ENCODE measurements at places on chromosomes 5 and 9. TPM values are rescaled to one million over a fixed set of nuclear protein-coding genes. Genes with fewer than 3 reads are reported as not detected.
A peak's percentile ranks its signal among the peaks of the same experiment; 100 is the strongest.

The IFNA13 gene
- total RNA-seq, result not detected

The DPYSL3 gene
- 0.07 TPM for total RNA-seq

The CSF1R gene
- total RNA-seq, result 1.4 TPM

The CDH6 gene
- total RNA-seq, result not detected

The SGCD gene
- not detected for total RNA-seq

The ENTREP1 gene
- total RNA-seq, result not detected

The AGPAT2 gene
- total RNA-seq, result 6.1 TPM

- H3K27ac ChIP-seq, result no peak overlapping the region
- peaks cover 28% of the 10 kb centered on the region for H3K4me1 ChIP-seq
- no peaks in the 10 kb centered on the region for H3K27me3 ChIP-seq
Measured at GRCh38 chr5:99004960-99005359, 76.2 kb upstream of the CHD1 start.

GRCh38 chr5:179869101-179869500 lies 10.5 kb upstream of the MRNIP start:
- no peaks in the 10 kb centered on the region for H3K36me3 ChIP-seq
- no peaks in the 10 kb centered on the region for H3K4me1 ChIP-seq
- no peaks in the 10 kb centered on the region for H3K27me3 ChIP-seq
- DNase-seq, result no peak
- no peak overlapping the region for H3K4me3 ChIP-seq

DNA sequence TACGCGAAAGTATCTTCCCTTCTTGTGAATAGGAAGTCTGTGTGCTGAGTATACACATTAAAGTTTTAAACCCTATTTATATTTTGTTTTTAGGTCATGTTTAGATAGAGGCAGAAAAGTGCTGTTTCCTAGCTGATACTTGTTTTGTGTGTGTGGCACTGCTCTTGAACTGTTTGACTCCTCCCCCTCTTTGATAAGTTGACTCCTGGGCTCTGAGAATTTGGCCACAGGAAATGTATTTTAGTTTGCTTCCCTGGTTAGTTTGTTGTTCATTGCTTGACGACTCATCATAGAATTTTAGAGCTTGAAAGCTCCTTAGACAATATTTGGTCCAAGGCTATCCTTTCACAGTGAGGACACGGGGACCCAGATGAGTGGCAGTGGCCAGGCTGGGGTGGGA lies 2.0 kb upstream of the CDC14B start:
- no peaks in the 10 kb centered on the region for H3K4me1 ChIP-seq
- H3K27me3 ChIP-seq, result peaks cover 30% of the 10 kb centered on the region
- H3K27ac ChIP-seq, result no peak overlapping the region
- no peaks in the 10 kb centered on the region for H3K36me3 ChIP-seq
- no peak for DNase-seq
- no peak overlapping the region for H3K4me3 ChIP-seq

- H3K27me3 ChIP-seq, result no peaks in the 10 kb centered on the region
- no peak overlapping the region for H3K27ac ChIP-seq
- H3K4me3 ChIP-seq, result no peak overlapping the region
- no peaks in the 10 kb centered on the region for H3K4me1 ChIP-seq
- DNase-seq, result no peak
- no peaks in the 10 kb centered on the region for H3K36me3 ChIP-seq
Measured at GRCh38 chr5:57889558-57889957, 406.9 kb upstream of the ACTBL2 start.

GRCh38 chr5:179620293-179620692 lies 3.2 kb downstream of the HNRNPH1 start:
- H3K27me3 ChIP-seq, result no peaks in the 10 kb centered on the region
- H3K4me1 ChIP-seq, result peaks cover 73% of the 10 kb centered on the region
- H3K4me3 ChIP-seq, result peak overlapping the region; percentile 97
- H3K36me3 ChIP-seq, result peaks cover 73% of the 10 kb centered on the region

DNA sequence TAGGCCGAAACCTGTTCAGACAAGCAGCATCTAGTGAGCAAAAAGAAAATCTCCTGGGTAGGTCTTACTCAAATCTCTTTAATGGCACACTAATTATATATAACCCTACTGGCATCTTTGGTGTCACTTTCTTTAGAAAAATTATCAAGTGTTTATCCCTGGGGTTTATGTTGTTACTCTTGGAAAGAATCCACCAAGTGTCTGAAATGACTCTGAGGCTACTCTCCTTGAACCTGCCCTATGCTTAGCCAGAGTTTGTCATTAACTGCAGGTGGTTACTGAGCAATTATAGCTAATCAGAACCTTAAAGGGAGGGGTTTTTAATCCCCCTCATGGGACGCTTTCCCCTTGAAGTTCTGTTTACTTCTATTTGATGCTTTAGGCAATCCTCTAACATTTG lies 381.9 kb downstream of the PLK2 start:
- DNase-seq, result no peak
- no peak overlapping the region for H3K27ac ChIP-seq
- no peaks in the 10 kb centered on the region for H3K27me3 ChIP-seq
- no peak overlapping the region for H3K4me3 ChIP-seq

- no peak overlapping the region for H3K27ac ChIP-seq
- no peaks in the 10 kb centered on the region for H3K27me3 ChIP-seq
- no peak overlapping the region for H3K4me3 ChIP-seq
- no peak for DNase-seq
- H3K4me1 ChIP-seq, result no peaks in the 10 kb centered on the region
- peaks cover 8% of the 10 kb centered on the region for H3K36me3 ChIP-seq
Measured at GRCh38 chr5:32323741-32324140, 11.0 kb upstream of the MTMR12 start.

DNA sequence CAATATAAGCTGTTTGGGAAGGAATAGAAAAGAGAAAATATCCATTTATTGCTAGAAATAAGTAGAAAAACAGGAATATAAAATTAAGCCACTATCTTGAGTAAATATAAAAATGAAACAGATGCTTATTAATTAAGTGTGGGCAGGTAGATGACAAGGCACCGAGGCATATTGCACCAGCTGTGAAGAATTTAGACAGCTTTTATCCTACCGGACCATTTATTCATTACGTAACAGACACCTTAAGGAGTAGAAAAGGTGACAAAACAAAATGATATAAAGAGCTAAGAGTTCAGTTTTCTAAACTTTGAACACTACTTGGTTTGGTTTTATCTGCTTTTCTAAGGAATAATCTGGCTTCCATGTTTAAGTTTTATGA lies 404.1 kb downstream of the PTPRD start:
- no peak for DNase-seq
- no peak overlapping the region for H3K27ac ChIP-seq
- H3K27me3 ChIP-seq, result no peaks in the 10 kb centered on the region
- no peak overlapping the region for H3K4me3 ChIP-seq
- no peaks in the 10 kb centered on the region for H3K4me1 ChIP-seq

GRCh38 chr9:112624711-112625707 lies 92.9 kb downstream of the INIP start:
- no peak overlapping the region for H3K27ac ChIP-seq
- H3K4me1 ChIP-seq, result no peaks in the 10 kb centered on the region
- H3K4me3 ChIP-seq, result no peak overlapping the region
- DNase-seq, result no peak

DNA sequence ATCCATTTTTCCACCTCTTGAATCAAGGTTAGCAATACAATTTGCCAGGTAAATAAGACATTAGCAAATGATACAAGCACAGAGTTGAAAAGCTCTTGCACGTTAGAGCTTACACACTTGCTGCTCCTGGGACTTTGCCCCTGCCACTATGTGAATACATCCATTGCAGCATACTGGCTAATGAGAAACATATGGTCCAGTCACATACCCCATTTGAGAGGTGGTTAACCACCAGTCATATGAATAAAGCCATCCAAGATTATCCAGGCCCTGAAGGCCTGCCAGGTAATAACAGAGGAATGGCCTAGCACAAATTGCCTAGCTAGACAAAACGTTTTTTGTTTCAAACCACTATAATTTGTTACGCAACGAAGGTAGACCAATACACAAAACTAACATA lies 45.8 kb upstream of the FTMT start:
- peaks cover 3% of the 10 kb centered on the region for H3K36me3 ChIP-seq
- H3K27me3 ChIP-seq, result no peaks in the 10 kb centered on the region
- no peak for DNase-seq

DNA sequence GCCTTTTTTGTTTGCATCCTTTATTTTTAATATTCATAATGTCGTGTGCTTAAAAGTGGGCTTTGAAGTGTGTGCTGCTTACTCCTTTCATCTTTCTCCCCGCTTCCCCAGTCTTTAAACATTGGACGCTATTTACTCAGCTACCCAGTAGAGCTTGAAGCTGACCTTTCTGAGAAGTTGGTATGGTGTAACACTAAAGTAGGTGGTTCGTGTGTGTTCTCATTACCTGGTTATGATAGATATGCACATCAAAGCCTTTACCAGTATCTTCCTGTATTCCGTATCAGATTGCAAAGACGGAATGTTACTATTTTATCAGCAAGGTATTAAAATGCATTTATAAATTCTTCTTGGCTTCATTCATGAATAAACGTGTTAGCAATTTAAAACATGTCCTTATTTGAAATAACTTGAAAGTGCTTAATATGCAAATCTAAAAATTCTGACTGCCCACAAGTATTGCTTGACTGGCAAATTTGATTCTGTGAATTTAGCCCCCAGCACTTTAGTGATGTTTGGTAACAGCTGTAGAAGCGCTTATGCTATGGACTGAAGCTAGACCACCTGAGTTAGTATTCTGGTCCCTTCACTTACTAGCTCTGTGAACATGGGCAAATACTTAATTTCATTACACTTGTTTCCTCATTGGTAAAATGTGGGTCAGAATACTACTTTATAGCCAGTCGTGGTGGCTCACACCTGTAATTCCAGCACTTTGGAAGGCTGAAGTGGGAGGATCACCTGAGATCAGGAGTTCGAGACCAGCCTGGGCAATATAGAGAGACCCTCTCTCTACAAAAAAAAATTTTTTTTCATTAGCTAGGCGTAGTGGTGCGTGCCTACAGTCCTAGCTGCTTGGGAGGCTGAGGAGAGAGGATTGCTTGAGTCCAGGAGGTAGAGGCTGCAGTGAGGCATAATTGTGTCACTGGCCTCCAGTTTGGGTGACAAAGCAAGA lies 1.7 kb downstream of the RRAGA start:
- DNase-seq, result no peak
- H3K4me1 ChIP-seq, result peaks cover 27% of the 10 kb centered on the region
- peak overlapping the region; percentile 92 for H3K4me3 ChIP-seq
- H3K36me3 ChIP-seq, result peaks cover 12% of the 10 kb centered on the region

DNA sequence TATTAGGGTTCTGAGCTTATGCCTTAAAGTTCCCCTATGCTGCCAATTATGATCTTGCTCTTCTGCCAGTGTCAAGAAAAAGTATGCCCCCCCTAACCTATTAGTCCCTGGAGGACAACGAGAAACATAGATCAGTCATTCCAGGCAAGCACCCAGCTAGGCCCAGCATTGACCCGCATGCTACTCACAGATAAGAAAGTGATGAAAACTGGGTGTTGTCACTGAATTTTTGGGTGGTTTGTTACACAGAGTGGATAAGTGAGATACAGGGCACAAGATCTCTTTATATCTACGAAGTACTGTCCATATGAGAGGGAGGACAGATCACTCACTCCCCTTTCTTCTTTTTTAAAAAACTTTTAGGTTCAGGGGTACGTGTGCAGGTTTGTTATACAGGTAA lies 6.4 kb upstream of the TEX48 start:
- peak overlapping the region; percentile 75 for H3K27ac ChIP-seq
- peaks cover 81% of the 10 kb centered on the region for H3K4me1 ChIP-seq
- H3K36me3 ChIP-seq, result peaks cover 32% of the 10 kb centered on the region
- H3K27me3 ChIP-seq, result no peaks in the 10 kb centered on the region
- peak overlapping the region; percentile 8 for H3K4me3 ChIP-seq

GRCh38 chr5:164319161-164319560 lies 813.7 kb downstream of the MAT2B start:
- no peaks in the 10 kb centered on the region for H3K4me1 ChIP-seq
- no peak for DNase-seq
- H3K27me3 ChIP-seq, result no peaks in the 10 kb centered on the region
- no peak overlapping the region for H3K4me3 ChIP-seq
- no peak overlapping the region for H3K27ac ChIP-seq

DNA sequence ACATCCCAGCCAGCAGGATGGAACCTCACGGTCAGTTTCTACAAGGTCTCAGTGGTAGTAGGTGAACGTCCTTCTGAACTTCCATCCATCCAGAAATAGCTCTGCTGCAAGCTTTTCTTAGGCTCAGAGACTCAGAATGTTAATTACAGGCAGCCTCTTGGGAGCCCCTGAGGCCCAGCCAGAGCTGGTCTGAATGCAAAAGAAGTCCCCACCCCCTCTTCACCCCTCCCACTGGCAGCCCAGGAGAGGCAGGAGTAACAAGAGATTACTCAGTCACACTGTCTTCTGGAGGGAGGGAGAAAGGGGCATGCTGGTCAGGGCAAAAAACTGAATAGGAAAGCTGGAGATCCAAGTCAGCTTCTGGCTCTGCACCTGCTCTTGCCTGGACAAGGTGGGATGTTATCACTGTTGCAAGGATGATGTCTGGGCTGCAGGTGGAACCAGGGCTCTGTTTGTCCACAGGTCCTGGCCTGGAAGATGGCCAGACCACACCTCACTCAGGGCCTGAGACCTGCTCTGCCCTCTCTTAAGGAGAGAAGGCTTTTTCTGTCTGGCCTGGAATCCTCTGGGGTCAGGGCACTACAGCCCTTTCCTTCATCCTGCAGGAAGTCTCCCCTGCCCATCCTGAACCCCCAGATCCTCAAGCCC lies 9.1 kb downstream of the ENHO start:
- H3K36me3 ChIP-seq, result no peaks in the 10 kb centered on the region
- H3K4me3 ChIP-seq, result no peak overlapping the region
- H3K27ac ChIP-seq, result no peak overlapping the region
- DNase-seq, result no peak

Data from natural killer cell treated with Interleukin-12 subunit alpha and Interleukin-12 subunit beta and Interleukin-15 and Interleukin-18, amount 100 ng/mL, for 72 hours (primary cell).